ENCODE measurements at places on chromosomes 5 and 9.

DNA sequence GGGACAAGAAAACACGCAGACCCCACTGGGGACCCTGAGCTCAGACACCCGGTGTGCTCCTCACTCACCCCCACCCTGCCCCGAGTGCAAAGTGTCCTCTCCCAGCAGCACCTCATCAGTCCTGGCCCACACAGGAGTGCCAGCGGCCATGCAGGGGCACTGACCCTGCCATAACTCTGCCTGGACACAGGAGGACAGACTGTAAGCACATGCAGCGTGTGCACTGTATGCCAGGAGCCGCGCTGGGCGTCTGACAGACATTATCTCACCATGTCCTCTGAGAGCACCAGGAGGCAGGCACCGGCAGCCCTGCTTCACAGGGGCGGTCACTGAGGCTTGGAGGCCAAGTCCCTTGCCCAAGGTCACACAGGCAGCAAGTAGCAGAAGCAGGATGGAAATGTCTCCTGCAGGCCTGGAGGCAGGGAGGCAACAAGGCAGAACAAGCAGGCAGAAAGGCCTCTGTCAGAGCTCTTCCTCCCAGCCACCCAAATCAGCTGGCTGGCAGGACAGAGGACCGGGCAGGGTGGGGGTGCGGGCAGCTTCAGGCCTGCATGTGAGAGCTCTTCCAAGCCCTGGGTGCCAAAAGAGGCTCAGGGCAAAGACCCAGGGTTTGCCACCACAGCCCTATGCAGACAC, 8.4 kb downstream of the EEIG1 start:
- peak; percentile 49 for DNase-seq

DNA sequence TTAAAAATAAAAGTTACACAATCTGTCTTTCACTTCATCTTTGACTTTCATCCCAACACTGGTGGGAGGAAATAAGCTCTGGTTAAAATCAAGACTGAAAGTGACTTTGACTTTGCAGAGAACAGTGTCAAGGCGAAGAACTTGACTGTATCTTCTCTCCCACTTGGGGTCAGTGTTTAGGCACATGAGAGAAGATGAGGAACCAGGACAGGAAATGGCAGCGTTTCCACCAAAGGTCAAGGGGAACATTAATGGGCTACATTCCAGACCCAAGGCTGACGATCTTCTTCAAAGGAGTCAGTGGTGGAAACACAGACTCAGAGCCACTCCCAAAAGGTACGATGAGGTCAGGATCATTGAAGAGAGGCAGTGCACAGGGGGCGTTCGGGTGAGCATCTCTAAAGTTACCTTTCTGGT, 409.5 kb downstream of the ARHGEF28 start:
- no peak for DNase-seq

- no peak for DNase-seq
Measured at GRCh38 chr5:9239626-9240025, 306.2 kb downstream of the SEMA5A start.

- peak; percentile 88 for DNase-seq
Measured at GRCh38 chr5:9265441-9266287, 280.2 kb downstream of the SEMA5A start.

DNA sequence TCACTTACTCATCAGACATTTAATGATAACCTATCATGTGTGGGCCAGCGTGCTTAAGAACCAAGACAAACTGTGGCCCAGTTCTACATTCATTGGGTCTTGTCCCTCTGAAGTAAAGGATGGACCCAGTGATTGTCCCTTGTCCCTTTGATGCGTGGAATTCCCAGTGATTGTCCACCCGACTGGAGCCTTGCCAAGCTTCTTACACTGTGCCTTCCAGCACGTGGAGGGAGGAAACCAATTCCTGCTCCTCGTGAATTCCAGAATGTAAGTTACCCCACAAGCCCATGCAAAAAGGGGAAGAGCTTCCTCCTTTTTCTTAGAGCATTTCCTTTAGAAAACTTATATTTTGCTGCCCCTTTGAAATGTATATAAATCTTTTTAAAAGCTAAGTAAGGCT, 7.9 kb downstream of the CKMT2 start:
- DNase-seq = no peak

DNA sequence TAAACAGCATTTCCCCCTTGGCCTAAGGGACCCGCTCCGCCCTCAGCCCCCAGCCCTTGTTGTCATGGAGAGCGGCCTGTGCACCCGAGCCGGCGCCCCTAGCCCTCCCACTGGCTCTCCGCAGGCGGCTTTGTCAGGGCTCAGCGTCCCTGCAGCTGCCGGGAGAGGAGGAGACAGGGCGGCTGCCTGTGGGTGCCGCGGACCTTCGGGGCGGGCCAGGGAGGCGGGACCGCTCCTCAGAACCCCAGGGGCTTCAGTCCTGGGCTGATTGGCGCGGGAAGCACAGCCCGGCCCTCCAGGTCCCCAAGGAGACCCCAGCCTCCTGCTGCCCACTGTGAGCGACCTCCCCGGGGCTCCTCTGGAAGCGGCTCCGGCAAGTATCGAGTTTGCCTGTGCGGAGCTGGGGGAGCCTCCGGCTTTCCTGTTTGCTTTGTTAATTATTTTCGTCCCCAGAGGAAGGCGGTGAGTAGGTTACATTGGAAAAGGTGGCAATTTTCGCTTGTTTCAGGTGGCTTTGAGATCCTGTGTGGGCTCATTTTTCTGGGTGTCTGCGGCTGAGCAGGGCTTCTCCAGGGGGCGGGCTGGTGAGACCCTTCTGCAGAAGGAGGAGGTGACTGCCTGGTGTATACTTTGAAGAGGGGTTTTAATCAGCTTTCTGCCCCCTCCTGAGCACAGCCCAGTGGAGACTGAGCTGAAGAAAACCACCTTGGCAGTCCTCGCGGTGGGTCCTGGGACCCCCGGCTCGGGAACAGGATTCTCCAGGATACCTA, at the start of gene FGD3:
Gene FGD3 (plus strand): TSS at position 256 of the 770 bp plus-strand sequence. CDS start 28,734 bp downstream, outside the sequence.
- DNase-seq = peak; percentile 26

DNA sequence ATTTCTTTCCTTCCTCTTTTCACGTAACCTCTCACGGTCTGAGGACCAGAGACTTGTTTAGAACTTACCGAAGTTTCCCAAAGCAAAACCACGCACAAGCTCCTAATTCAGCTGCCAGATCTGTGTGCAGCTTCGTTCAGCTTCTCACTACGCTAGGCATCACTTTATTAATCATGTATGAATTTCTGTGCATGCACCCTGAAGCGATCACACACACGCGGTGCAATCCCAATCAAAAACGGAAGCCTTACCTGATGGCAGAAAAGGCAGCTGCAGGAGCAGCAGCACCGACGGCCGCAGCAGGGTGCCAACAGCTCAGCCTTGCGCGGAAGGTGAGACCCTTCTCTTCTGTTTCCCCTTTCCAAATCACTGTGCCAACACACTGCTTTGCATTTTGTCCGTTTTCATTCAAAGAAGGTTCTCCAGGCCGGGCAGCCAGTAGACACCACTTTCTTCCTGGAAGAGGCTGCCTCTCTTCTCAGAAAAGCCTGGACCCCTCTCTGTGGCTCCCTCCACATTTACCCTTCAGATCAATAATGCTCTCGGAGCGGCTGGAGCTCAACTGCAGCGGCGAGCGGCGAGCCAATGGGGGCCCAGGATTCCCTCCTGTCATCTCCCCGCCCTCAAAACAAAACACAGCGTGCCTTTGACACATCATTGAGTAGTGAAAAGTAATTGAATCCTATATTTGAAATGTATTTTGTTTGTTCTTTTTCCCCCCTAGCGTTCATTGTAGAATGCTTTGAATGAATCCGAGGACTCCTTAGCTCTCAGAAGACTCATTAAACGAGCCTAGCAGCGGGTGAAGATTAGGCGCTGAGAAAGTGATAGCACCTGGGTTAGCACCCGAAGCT, at the start of gene CDH12:
Gene CDH12 (minus strand): TSS at position 538 of the 854 bp plus-strand sequence.
- DNase-seq = peak; percentile 37

DNA sequence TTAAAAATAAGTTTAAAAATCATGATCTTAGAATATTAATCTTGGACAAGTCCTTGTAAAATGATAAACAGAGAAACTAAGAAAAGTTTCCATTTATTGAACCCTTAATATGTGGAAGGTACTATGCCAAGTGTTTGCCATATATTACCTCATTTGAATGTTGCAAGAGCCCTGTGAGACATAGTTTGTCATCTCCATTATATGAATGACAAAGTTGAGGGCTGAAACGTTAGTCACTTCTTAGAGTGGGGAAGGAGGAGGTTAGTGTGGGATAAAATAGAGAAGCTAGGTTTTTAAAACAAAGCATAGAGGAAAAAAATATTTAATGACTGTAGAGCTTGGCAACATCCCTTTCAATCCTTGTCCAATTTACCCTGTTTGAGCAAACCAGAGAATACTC, 2.0 kb downstream of the TNC start:
- no peak for DNase-seq

DNA sequence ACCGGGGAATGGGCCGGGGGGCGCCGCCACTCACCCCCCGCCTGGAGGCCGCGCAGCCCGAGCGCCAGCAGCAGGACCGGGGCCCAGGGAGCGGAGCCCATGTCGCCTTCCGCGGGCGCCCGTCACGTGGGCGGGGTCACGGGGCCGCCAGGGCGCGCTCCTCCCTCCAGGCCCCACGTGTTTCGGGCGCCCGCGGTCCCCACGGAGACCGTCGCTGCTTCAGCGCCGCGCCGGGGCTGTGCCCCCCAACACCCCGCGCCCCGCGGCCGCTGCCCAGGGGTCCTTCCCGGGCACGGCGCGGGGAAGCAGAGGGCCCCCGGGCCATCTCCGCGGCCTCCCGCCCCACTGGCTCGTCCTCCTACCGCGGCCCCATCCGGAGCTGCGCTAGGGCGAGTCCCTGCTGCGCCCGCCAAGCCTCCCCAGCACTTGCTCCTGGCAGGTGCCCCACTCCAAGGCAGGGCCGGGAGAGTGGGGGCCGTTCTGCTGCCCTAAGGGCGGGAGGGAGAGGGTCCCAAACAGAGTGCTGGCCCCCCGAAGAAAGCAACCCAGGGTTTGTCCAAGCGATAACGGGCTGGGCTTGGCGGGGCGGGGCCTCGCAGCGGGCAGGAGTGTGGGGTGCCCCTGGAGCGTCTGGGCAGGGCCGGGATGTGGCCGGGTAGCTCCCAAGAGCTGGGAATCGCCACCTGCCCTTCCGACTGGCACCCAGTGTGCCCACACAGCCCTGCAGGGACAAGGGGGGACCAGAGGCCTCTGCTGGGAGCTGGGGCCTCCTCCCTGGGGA, at the start of gene DPP7:
Gene DPP7 (minus strand): TSS at position 121 of the 781 bp plus-strand sequence. CDS start 20 bp downstream, at position 101.
- peak; percentile 70 for DNase-seq

GRCh38 chr9:89388084-89388867, 70.0 kb downstream of the SECISBP2 start:
- DNase-seq = no peak

DNA sequence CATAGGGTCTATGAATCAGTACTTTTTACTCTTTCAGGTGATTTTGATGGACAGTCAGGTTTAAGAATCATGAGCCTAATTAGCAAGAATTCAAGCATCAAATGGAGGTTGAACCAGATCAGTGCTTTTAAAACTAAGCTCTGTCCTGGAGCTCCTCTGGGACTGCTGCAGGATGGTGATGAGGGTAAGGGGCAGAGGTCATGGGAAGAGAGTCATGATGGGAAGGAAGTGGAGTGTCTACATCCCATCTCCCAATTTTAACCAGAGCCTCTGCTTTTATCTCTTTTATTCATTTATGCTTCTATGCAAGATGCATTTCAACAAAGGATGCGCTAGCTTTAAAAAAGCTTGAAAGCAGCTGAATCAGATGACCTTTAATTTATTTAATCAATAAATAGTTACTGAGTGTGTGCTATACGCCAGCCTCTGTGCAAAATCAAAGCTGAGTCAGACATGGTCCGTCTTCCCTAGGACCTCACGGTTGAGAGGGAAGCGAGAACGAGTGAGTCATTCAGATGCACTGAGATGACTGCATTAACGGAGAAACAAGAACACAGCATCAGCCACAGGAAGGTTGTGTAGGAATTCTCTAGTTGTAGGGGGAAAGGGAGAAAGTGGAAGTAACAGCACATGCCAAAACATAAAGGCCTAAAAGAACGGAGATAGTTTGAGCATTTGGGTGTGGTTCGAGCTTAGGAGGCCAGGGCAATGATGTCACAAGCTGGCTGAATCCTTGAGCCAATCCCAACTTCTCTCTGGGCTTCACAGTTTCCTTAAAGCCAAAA, 441.6 kb upstream of the BRINP1 start:
- peak; percentile 82 for DNase-seq

DNA sequence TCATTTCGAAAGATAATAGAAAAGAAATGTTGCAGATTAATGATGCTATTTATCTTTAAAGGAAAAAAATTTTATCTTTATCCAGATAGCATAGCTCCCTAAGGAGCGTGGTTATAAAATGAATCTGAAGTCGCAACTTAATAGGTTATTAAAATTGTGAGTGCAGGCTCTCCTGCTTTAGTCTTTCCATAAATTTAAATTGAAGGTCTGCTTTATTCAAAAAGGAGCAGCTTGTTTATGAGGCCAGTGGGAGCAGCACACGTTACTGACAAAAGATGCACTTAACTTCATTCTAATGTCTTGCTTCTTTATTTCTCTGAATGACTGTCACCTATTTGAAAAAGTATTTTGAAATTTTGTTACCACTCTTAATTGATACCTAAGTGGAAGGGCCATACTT, 95.0 kb downstream of the ZCCHC7 start:
- DNase-seq = no peak

GRCh38 chr5:169765176-169765996, 128.3 kb downstream of the DOCK2 start:
- DNase-seq = no peak

DNA sequence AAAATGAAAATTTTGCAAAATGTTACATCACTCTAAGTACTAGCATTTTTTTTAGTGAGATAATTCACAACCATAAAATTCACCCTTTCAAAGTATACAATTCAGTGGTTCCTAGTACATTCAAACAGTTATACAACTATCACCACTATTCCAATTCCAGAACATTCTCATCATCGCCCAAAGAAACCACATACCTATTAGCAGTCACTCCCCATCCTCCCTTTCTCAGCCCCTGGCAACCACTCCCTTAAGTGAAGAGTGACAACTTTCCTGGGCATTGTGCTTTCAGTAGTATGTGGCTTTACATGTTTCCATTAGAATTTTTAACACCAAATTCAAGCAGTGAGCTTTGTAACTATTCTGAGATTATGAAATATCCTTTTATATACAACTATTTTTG, 81.4 kb downstream of the RASEF start:
- DNase-seq = no peak

- no peak for DNase-seq
Measured at GRCh38 chr5:125011419-125011818, 265.0 kb upstream of the ZNF608 start.

GRCh38 chr9:99666571-99666970, 155.1 kb upstream of the NR4A3 start:
- no peak for DNase-seq

- peak; percentile 54 for DNase-seq
Measured at GRCh38 chr5:168679515-168679920, 100.3 kb upstream of the PANK3 start.

- no peak for DNase-seq
Measured at GRCh38 chr5:132266031-132266835, 8.7 kb downstream of the PDLIM4 start.

All from MG63 (cell line).